ENCODE measurements at places on chromosomes 12 and 14. TPM values are rescaled to one million over a fixed set of nuclear protein-coding genes. Genes with fewer than 3 reads are reported as not detected.

The ADCY4 gene
- total RNA-seq: 20.6 TPM

The USP44 gene
- total RNA-seq: 0.73 TPM

The CDCA4 gene
- 1.6 TPM for total RNA-seq

The ADAM20 gene
- 0.40 TPM for total RNA-seq

GRCh38 chr12:53594897-53595615 lies 31.1 kb downstream of the ATF7 start:
- no peak for DNase-seq

DNA sequence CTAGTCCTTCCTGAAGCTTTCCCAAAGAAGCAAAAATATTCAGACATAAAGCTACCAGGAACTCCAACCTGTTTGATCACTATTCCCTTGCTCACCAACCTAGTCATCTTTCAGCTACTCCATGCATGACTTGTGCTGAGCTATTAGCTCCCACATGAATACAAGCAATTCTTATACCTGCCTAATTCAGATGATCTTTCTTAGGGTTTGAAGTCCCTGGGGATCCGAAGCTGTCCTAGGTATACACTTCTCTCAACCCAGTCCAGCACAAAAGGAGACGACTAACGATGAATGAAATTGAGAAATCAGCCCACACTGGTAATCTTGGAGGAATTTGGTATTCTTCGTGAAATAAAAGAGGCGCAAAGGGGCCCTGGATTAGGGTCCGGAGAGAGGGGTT lies 631 bp upstream of the PTGR2 start:
- DNase-seq: no peak

GRCh38 chr14:82759656-82760055 lies 1226.0 kb upstream of the SEL1L start:
- DNase-seq: no peak

GRCh38 chr12:19430988-19431387 lies 8.3 kb upstream of the AEBP2 start:
- no peak for DNase-seq

DNA sequence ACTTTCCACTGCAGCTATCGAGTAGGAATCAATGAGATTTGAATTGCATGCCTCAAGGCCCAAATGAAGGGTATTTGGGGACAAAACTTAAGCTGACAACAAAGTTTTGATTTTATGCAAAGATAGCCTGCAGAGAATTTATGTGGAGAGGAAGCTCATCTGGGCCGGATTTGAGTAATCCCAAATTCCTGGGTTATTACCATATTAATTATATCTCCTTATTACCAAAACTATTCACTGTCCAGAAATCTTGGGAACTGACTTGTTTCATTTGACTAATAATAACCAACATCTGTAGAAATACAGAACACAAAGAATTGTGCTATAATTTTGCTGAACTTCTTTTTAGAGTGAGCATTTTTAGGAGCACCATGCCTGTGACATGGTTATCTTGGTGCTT lies 70.4 kb downstream of the KITLG start:
- DNase-seq: no peak

All from Right ventricle myocardium superior (tissue), 1 donor.